Fibroblast of skin of left quadriceps (primary cell): ENCODE measurements at places on chromosomes 5 and 9.

DNA sequence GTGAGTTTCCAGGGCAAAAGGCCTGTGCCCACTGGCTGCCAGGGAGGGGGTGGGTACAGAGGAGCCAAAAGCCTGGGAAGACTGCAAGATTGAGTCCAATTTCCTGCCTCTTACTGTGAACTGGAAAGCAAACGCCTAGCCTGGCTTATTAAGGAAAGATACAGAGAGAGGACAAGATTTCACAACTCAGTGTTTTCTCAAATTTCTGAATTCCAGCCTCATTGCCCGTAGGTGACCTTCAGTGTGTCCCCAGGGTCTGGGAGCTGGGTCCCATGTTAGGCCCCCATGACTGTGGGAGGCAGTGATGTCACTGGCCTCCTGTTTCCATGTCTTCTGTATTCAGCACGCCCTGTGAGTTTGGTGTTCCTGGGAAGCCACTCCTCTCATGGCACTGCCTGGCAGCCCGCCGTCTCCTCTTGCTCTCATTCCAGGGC lies 60.6 kb upstream of the PTPN3 start:
- no peak for DNase-seq

GRCh38 chr5:100852988-100853449 lies 50.1 kb downstream of the ST8SIA4 start:
- no peak for DNase-seq

DNA sequence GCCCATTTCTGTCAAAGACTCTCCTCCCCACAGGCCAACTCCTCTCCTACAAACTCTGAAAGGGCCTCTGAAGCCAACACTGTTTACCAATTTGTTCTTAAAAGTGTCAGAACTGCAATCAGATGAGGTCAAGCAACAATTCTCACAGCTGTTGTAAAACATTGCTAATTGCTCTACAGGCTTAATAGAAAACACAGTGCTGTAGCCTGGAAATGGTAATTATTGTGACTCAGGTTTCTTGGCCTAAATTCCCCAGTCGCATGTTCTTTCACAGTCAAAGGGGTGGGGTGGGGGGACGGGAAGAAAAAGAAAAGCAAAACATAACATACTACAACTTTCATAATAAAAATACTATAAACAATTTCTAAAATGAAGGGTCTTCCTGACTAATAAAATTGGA lies 343.2 kb downstream of the DMAC1 start:
- DNase-seq, result no peak

DNA sequence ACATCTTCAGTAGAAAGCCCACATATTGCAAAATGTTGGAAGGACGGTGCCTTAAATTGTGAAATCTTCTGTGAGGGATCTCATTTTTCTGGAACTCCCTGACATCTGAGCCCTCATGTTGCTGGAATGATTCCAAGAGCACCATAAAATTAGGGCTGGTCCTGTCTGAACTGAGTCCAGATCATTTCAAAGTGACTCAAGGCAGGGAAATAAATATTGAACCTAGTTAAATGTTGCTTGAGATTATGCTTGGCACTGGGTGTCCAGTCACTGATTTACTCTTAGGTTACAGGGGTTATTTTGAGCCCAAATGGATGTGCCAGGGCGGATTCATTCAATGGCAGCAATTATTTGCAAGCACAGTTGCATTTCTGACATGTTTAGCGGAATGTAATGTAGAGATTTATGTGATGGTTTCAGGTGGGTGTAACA lies 437.0 kb downstream of the PIK3R1 start:
- DNase-seq, result peak; percentile 78

GRCh38 chr5:139966856-139967255 lies 76.2 kb downstream of the NRG2 start:
- DNase-seq, result no peak

- no peak for DNase-seq
Measured at GRCh38 chr9:110758201-110758600, 89.6 kb downstream of the MUSK start.

GRCh38 chr5:148858547-148858946 lies 32.1 kb downstream of the ADRB2 start:
- DNase-seq, result peak; percentile 67

- peak; percentile 37 for DNase-seq
Measured at GRCh38 chr9:77830618-77831285, 182.6 kb upstream of the GNA14 start.

GRCh38 chr5:16666883-16667398 lies 50.1 kb upstream of the RETREG1 start:
- DNase-seq, result no peak

DNA sequence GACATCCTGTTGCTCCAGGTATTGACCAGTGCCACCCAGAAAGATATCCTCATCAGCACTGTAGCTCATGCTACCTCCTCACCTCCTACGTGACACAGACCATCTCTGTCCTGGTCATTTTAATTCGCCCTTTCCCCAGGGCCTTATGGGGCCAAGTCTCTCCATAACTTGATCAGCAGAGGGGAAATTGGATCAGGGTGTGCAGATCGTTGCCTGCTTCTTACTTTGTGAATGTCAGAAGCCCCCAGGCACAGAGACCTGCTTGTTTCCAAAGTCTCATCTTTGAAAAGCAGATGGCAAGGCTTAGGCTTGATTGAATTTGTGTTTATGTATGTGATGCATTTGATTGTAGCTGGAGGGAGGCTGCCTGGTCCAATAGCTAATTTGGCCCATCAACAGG lies 8.8 kb upstream of the DBH start:
- DNase-seq, result no peak

- no peak for DNase-seq
Measured at GRCh38 chr9:117234103-117234502, 180.8 kb downstream of the ASTN2 start.

- DNase-seq, result no peak
Measured at GRCh38 chr9:83620841-83621636, 1.9 kb upstream of the IDNK start.

GRCh38 chr9:17486396-17486795 lies 92.5 kb upstream of the SH3GL2 start:
- no peak for DNase-seq

DNA sequence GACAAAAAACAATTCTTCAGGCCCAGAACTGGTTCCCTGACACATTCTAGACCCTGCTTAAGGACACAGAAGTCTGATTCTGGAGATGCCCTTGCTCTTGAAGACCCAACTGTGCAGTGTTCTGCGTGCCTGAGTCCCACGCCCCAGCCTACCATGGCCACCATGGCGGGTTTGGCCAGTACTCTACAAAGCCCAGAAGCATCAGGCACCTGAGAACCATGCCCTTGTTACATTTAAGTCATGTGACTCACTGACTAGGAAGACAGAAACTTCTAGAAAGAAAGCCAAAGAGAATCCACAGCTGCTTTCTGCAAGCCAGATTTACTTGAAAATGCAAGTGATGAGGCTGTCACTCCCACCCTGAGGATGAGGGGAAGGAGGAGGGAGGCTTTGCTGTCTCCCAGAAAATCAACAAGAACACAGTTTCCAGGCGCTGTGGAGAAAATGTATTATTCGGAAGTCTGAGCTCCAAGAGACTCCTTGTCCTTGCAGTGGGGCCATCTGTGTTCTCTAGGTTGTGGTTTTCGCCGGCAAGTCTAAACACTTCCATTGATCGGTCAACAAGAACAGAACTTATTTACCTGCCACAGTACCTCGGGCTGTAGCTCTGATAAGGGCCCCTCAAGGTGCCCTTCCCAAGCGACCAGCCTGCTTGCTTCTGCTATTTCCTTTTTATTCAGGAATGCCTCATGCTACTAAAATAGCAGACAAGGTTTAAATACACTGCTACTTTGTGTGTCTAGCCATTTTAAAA lies 81.3 kb upstream of the DMRT1 start:
- DNase-seq, result no peak

DNA sequence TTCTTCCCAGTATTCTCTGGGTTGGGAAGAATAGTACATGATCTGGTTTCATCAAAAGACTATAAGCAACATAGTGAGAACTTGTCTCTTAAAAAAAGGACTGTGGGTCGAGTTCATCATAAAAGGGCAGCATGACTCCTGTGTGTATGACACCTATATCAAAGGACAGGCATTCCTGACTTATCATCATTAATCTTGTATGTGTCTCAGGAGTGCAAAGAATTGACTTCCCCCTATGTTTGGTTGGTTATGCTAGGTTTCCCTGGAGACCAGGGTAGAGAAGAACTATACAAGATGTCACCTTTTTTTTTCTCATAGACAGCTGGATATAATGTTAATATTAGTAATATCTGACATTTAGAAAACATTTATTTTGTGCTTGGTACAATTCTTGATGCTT lies 173.1 kb upstream of the ANKRD55 start:
- no peak for DNase-seq

DNA sequence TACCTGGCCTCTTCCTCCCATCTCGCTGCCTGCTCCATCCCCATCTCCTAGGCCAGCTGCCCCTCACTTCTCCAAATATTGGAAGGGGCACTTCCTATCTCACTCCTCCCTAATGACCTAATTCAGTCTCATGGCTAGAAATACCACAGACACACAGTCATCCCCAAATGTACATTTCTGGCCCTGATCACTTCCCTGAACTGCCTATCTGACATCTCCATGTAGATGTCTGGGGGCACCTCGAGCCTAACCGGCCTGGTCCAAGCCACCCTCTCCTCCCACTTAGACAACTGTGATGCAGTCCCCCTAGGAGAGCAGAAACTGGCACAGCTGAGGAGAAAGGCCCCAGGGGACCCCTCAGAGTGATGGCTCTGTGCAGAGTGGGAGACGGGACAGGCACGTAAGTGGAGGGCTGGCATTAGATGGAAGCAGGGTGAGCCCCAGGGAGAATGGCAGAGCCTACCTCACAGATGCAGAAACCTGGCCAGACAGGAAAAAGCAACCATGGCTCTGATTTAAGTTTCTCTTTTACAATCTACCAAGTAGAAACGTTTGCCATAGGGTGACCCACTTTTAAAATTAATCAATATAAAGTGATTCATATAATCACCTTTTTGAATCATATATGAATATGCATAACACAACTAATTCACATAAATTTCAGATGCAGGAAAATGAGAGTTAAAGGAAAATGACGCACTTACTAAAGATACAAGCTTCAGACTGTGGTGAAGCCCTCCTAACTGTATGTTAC lies 22.1 kb downstream of the CAMSAP1 start:
- DNase-seq, result no peak

DNA sequence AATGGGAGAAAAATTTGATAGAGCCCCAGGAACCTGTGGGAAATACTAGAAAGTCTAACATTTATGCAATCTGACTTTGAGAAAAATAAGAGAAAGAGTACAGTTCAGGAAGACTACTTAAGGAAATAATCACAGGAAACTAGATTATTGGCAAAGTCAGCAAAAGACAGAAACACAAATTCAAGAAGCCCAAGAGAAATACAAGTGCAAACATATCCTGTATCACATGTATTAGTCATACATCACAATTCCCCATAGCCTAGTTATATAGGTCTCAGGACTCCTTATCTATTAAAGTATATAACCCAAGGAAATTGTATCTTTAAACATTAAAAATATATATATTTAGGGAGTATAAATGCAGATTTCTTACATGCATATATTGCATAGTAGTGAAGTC lies 100.8 kb downstream of the HOMER1 start:
- DNase-seq, result no peak

- DNase-seq, result no peak
Measured at GRCh38 chr5:75381456-75381855, 44.4 kb downstream of the HMGCR start.

GRCh38 chr5:59810041-59810440 lies 83.5 kb downstream of the PDE4D start:
- DNase-seq, result peak; percentile 40

DNA sequence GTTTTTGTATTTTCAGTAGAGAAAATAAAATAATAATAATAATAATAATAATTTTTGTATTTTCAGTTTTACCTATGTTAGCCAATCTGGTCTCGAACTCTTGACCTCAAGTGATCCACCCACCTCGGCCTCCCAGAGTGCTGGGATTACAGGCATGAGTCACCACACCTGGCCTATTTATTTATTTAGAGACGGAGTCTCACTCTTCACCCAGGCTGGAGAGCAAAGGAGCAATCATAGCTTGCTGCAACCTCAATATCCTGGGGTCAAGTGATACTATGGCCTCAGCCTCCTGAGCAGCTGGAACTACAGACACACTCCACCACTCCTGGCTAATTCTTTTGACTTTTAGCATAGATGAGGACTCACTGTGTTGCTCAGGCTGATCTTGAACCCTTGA lies 167.5 kb downstream of the TLE1 start:
- DNase-seq, result no peak
